ENCODE measurements at places on chromosomes 12 and 14.

GRCh38 chr12:105357162-105357691 lies 26.7 kb downstream of the C12orf75 start:
- DNase-seq: no peak

DNA sequence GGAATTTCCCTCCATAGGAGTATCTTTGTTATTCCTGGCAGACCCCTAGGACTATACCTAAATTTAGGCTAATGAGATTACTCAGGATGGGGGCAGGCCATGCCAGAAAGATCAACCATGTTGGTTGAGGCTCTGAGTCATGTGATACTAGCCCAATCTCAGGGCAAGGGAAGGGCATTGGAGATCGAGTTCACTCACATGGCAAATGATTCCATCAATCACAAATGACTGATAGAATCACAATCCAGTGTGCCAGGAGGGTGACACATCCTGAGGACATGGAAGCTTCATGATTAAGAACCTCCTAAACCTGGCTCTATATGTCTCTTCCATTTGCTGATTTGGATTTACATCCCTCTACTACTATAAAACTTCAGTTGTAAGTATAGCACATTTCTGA lies 182.3 kb downstream of the NTF3 start:
- no peak for DNase-seq

- no peak for DNase-seq
Observed at GRCh38 chr12:130846369-130846768, 7.3 kb upstream of the STX2 start.

DNA sequence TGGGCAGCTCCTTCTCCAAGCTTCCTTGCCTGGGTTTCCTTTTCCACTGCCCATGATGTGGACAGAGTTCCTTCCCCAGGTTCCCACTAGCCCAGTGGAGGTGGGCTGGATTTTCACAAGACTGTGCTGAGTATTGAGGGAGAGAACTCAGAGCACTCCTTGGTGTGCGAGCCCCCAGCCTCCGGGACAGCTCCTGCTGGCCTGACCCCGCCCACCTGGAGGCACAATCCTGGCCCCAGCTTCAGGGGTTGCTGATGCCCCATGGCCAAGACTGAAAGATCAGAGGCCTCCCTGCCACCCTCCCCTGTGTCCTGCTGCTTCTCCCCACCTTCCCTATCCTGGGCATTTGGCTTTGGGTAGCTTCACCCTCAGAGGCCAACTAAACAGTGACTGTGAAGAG lies 7.7 kb downstream of the KCNH3 start:
- DNase-seq: no peak

DNA sequence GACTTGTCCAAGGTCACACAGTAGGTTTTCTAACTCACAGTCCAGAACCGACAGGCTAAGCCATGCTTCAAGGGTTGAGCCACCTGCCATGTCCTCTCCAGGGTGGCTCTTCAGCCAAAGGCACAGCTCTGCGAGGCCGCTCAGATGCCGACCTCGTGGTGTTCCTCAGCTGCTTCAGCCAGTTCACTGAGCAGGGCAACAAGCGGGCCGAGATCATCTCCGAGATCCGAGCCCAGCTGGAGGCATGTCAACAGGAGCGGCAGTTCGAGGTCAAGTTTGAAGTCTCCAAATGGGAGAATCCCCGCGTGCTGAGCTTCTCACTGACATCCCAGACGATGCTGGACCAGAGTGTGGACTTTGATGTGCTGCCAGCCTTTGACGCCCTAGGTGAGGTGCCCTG lies 12.7 kb upstream of the OAS2 start:
- no peak for DNase-seq

- no peak for DNase-seq
Observed at GRCh38 chr14:80713076-80713850, 228.3 kb downstream of the CEP128 start.

- DNase-seq: no peak
Observed at GRCh38 chr14:102471921-102472790, 37.4 kb downstream of the ANKRD9 start.

- DNase-seq: peak; percentile 74
Observed at GRCh38 chr14:69363055-69363454, 35.0 kb downstream of the ERH start.

DNA sequence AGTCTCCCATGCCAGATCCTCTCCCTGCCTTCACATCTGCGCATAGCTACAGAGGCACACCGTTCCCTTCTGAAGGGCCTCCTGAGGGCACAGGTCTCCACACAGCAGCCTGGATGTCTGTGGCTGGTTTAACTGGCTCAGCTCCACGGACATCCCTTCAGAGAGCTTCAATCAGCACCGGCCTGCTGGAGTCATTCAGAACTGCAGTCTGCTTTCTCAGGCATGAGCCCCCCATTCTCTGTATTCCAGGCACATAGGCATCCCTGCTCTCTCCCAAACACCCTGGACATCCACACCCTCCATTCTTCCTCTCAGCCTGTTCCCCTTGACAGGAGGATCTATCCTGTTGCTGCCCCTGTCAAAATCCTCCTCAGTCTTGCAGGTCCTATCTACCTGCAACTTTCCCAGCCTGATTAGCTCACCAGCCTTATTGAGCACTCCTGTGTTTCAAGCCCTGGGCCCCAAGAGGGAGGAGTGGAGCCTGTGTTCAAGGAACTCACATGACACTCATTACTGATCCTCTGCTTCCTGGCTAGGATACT lies 2.9 kb upstream of the DHRS2 start:
- DNase-seq: peak; percentile 11

DNA sequence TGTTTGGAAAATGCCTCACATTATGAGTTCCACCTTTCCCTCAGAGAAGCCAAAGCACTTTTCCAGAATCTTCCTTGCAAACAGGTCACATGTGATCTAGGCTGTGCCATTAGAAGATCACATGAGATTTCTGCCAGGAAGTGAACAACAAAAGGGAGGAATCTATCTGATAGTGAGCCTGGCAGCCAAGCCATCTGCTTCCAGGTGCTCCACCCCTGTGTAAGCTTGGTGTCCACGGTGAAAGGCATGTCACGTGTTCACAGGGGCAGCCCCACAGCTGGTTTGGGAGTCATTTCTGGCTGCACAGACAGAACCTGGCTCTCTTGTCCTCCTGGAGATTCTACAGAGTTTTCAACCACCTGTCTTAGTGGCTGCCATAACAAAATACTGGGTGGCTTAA lies 3.5 kb upstream of the KSR2 start:
- no peak for DNase-seq

DNA sequence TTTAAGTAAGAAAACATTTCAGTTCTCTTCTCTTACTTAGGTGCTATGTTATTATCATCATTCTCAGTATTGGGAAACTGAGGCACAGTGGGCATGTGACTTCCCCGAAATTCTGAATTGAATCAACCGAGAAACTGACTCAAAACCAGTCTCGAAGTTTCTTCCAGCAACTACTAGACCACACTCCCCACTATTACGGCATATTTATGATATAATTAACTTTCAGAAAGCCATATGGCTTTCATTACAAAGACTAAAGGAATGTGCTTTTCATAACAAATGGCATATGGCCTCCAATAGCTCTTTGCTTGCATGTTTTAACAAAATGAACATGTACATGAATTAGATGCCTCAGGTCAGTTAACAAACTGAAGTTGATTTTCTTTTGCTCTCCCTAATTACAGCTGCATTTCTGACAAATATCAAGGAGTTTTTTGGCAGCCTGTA lies 182.9 kb upstream of the SLC38A2 start:
- no peak for DNase-seq

- DNase-seq: no peak
Observed at GRCh38 chr12:47610686-47611252, 95.1 kb downstream of the RPAP3 start.

- DNase-seq: no peak
Observed at GRCh38 chr14:99137001-99137700, 134.8 kb downstream of the BCL11B start.

- peak; percentile 39 for DNase-seq
Observed at GRCh38 chr12:41663598-41664265, 475.6 kb downstream of the PDZRN4 start.

DNA sequence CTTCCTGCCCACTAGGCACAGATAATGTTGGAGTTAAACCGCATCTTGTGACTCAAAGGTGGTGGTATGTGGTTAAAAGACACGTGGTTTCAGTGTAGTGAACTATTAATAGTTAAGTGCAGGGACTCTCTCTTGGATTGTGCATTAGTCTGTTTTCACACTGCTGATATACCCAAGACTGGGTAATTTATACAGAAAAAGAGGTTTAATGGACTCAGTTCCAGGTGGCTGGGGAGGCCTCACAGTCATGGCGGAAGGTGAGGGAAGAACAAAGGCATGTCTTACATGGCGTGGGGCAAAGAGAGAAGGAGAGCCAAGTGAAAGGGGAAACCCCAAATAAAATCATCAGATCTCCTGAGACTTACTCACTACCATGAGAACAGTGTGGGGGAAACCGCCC lies 362.3 kb downstream of the GLT1D1 start:
- no peak for DNase-seq

GRCh38 chr12:92136026-92136730 lies 9.5 kb downstream of the BTG1 start:
- DNase-seq: no peak

GRCh38 chr12:57477710-57478681 lies 1.7 kb downstream of the ARHGAP9 start:
- DNase-seq: no peak

DNA sequence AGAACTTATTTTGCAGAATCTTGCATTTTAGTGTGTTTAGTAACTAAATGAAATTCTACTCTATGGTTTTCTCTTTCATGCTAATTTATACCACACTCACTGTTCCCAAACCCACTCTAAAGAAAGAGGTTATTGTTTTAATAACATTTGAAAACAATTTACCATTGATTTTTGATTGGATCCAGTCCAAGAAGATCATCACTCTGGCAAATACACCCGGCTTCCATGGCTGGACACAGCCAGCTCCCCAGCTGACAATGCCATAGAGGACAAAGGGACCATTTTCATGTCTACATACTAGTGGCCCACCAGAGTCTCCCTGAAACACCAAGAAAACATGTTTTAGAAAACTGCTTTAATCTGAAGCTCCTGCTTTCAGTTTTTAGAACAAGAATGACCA lies 42.4 kb downstream of the OVCH1 start:
- no peak for DNase-seq

DNA sequence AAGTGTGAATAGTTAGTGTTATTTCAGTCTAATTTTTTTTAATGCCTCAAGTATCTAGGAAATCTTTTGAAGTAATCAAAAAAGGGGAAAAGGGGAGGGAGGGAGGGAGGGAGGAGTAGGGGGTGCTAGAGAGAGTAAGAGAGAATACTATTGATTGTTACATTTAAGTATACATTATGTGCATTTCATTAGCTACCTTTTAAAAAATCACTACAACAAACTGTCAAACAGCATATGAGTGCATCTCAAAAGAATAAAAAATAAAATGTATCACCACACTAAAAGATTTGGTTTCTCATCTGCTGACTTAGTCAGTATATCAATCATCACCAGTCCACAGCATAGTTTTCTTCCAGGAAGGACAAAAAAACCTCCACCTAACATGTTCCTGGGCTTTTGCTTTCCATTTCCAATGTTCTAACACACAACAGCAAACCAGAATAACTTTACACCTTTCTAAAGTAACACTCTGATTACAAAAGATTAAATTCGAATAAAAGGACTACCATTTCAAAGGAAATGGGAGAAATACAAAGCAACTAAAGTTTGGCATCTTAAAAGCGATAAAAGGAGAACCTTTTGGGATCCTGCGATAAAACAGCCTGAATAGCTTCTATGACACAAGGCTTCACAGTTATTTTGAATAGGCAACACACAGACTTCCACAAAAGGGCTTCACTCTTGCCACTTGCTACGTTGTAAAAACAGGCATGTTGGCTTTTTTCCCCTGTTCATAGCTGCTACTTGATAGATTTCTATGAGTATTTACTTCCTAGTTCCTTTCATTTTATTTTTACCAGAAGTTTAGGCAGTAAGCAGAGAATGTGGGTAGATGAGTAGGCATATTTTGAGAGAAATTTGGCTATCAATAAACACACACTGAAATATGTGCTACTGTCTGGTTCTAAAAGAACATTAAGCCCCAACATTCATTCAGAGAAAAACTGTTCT lies 160.9 kb downstream of the EPS8 start:
- DNase-seq: no peak

GRCh38 chr14:103544388-103545218 lies 15.6 kb downstream of the TRMT61A start:
- DNase-seq: peak; percentile 40

GRCh38 chr12:30988646-30989286 lies 62.2 kb downstream of the TSPAN11 start:
- DNase-seq: no peak

GRCh38 chr14:103281496-103282231 lies 52.4 kb upstream of the EIF5 start:
- DNase-seq: peak; percentile 48

DNA sequence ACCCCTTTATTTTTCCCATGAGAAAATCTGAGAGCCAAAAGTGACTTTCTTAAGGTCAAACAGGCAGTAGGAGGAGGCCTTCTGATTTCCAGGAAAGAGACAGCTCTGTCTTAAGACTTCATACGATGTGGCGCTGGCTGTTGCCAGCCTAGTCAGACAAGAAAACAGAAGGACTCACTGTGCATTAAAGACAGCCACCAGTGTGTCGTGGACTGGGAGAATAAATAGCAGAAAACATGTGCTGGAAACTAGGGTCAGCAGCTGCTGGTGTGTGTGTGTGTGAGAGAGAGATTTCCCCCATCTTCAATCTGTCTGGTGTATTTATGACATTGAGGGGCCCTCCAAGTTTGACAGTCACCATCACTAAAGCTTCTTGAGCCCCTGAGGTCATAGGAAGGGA lies 708.6 kb upstream of the TMEM132C start:
- no peak for DNase-seq

- no peak for DNase-seq
Observed at GRCh38 chr14:87044807-87045206, 948.2 kb downstream of the GALC start.

DNA sequence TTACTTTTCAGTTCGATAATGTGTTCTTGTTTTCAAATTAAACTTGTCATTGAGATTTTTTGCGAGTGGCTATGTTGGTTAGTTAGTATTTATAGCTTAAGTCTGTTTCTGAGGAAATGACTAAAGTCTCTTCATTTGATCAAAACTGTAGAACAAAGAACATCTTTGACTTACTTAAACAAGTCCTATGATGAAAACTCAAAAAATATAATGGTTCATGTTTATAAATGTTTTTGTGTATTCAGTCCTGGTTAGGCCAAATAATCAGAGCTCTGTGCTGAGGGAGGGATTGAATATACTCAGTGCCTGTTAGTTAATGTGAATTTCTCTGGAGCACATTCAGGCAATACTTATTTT lies 51.7 kb downstream of the PPFIBP1 start:
- no peak for DNase-seq

DNA sequence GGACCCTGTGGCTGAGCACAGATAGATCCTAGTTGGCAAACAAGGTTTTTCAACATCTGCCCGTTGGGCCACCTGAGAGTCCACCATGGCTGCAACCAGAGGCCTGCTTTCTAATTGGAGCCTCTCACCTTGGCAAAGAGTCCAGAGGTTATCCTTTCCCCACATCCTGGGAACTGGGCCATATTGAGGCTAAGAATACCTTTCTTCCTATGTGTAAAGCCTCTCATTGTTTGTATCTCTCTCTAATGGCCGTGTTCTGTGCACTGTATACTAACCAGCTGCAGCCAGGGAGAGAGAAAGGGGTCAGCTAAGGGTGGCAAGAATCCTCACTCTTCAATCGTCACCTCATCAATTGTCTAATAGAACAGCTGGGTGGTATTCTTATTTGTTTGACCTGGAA lies 79.1 kb upstream of the ST8SIA1 start:
- DNase-seq: no peak

- DNase-seq: peak; percentile 40
Observed at GRCh38 chr14:105537580-105538474, 11.4 kb downstream of the TMEM121 start.

All from neural progenitor cell (in vitro differentiated cells).